ENCODE measurements at places on chromosomes 6 and 20.

- no peak for DNase-seq
Observed at GRCh38 chr6:73538116-73538779, 17.4 kb upstream of the EEF1A1 start.

- no peak for DNase-seq
Observed at GRCh38 chr6:168417191-168417590, 23.8 kb upstream of the SMOC2 start.

GRCh38 chr20:60947819-60948218, 304.2 kb upstream of the CDH4 start:
- no peak for DNase-seq

DNA sequence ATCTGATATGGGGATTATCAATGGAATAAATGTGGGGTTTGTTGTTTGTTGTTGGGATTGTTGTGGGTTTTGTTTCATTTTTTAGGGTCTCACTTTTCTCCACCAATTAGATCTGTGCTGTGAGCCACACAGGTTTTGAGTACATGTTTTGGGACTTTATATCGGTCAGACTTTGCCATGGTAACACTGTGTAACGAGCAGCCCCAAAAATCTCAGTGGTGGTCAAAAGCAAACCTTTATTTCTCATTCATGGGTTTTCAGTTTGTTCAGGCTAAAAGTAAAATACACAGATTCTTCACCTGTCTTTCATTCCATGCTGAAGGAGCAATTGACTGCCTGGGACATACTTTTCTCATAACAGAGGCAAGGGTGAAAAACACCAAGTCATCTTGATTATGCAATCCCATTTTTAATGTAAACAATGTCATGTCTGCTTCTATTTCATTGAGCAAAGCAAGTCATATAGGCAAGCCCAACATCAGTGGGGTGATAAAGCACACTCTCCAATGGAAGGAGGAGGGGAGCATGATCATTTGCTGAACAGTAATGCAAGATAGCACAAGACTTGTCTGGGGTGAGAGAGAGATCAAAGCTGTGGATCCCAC, 101.1 kb upstream of the PLCB4 start:
- no peak for DNase-seq

- no peak for DNase-seq
Observed at GRCh38 chr20:25136643-25137559, 55.0 kb upstream of the VSX1 start.

DNA sequence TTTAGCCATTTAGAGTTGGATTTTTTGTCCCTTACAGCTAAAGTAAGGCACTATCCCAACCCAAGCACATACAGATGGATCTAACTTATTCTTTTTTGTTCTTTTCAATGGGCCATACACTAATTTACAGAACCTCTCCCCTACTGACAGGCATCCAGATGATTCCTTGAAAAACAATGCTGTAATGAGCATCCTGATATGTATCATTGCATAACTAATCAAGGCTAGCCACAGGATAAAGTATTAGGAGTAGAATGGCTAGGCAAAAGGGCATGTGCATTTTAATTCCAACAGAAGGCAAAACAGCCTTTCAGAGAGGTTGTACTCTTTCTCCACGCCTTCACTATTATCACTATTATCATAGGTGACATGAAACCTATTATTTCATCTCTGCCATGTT, 54.1 kb downstream of the ELOVL5 start:
- no peak for DNase-seq

- DNase-seq = no peak
Observed at GRCh38 chr20:44457016-44457415, 18.7 kb upstream of the TTPAL start.

DNA sequence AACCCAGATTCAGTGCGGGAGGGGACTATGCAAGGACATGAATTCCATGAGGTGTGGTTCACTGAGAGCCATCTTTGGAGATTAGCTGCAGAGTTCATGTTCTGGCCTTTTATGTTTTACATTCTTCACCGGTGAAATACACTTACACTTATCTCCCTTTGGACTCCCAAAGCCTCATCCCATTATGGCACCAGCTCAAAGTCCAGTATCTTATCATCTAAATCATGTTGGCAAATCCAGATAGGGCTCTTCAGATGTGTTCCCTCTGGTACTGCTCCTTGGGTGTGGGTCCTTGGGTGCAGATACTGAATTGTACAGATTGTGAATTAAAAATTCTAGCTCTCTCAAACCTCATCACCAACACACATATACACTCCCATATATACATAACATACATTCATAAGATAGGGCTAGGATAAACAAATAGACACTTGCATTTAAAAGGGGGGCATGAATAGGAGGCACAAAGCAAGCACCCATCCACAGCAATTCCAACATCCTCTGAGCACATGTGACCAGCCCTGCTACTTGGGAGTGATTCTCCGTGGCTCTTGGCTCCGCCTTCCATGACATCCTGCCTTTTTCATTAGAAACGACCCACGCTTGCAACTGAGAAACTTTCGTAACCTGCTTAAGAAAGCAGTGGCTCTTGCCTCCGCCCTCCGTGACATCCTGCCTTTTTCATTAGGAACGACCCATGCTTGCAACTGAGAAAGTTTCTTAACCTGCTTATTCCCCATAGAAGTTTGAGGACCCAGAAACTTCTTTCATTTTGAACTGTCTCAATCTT, 53.6 kb upstream of the LRRC1 start:
- DNase-seq = no peak

DNA sequence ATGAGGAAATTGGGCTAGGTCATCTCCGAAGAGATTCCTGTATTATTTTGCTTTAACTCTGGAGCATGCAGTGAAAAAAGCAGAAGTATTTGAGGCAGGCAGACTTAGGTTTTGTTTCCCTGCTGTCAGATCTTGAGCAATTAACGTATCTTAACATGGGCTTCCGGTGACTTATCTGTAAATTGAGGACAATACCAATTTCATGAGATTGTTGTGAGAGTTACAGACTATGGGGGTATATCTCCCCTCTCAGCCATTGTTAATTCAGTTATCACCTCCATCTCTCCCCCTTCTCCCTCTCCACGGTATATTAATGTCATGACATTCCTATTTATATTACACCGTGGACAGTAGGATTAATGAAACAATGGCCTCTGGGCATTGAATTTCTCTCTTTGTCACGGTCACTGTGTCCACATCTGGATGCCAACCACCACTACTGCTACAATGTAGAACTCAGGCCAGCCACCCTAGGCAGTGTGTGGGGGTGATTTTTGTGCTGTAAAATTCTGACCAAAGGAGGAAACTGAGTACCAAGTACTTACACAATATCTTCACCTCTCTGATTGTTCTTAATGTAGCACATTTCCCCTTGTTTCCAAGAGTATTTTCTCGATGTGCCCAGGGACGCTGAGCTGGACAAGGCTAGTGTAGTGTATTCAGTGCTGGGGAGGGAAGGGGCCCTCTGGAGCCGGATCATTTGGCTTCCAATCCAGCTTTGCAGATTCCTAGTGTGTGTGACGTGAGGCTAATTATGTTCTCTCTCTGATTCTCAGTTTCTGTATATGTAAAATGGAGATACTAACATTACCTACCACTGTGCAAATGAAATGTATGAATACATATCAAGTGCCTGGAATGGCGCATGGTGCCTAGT, 77.2 kb downstream of the GCNT2 start:
- no peak for DNase-seq

GRCh38 chr6:88124925-88125557, 41.1 kb downstream of the CNR1 start:
- no peak for DNase-seq

DNA sequence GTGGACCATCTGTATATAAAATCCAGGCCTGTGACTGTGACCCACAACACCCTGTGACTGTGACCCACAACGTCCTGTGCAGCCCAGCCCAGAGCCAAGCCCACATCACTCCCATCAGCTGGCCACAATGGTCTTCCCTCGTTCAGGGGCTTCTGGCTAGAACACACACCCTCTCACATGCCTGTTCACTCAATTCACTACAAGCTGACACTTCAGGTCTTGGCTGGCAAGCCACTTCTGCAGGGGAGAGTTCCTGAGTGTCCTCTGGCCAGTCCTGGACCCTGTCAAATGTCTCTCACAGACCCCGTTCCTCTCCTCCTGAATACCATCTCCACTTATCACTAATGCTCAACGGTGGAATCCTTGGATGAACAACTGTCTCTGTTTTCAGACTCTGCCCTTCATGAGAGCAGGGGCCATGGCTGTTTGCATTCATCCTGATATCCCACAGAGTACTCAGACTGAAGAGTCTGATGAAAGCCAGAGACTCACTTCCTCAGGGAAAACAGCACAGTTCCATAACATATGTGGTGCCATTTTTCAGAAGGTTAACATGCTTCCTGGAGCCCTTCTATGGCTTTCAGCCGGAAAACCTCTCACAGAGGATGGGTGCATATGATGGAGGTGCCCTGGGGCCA, 56.0 kb downstream of the MYH7B start:
- no peak for DNase-seq

DNA sequence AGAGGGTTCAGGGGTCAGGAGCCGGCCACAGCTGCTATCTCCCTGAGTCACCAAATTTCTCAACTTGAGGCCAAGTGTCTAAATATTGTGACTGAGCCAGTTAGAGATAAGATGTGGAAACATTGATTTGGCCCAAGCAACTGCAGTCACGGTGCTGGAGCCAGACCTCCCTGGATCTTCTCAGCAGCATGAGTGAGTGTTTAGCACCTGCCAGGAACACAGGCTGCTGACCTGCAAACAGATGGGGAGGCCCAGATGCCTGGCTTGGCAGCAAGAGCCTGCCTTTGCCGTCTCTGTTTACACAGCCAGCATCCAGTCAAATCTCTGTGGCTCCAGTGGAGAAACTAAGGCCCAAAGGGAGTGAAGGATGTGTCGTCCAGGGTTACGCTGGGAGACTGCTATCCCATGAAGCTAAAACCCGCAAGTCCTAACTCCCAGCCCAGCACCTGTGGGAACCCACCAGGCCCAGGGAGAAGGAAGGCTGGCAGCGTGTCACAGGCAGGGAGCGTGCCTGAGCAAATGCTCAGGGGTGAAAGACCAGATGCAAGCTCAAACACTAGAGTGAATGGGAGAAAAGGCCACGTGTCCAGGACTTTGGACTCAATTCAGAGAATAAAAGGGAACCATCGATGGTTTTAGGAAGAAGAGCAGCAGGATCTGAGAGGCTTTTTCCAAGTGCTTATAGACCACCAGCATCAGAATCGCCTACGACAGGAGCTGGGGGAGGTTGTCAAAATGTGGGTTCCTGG, 15.9 kb upstream of the PTGIS start:
- no peak for DNase-seq

DNA sequence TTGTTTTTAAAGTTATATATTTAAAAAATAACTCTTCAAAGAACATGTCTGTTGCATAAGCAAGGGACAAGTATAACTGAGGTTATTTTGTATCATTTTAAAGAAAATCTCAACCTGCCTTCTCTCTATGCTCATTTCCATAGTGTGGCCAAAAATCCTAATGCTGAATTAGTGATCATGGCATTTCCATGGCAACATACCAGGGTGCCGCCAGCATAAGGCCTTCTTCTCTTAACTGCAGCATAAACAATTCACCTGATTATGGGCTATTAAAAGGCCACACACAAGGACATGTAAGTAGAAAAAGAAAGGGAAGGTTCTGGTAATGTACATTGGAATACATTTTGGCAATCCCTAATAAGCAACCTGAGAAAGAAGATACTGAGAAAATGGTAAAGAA, 95.1 kb upstream of the RNF217 start:
- DNase-seq = no peak

GRCh38 chr20:64001607-64002011, 20.7 kb downstream of the PRPF6 start:
- DNase-seq = no peak

GRCh38 chr6:41815587-41815986, 28.1 kb downstream of the TOMM6 start:
- no peak for DNase-seq

DNA sequence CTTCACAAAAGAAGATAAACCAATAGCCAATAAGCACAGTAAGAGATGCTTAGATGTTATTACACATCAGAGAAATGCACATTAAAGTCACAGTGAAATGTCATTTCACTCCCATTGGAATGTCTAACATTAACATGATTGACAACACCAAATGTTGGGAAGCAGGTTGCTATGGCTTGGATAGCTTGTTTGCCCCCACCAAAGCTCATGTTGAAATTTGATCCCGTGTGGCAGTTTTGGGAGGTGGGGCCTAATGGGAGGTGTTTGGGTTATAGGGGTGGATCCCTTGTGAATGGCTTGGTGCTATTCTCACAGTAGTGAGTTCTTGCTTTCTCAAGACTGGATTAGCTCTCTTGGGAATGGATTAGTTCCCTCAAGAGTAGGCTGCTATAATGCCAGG, 44.8 kb downstream of the MRAP2 start:
- DNase-seq = no peak

- DNase-seq = no peak
Observed at GRCh38 chr6:131787766-131788712, 19.8 kb upstream of the ENPP1 start.

- DNase-seq = no peak
Observed at GRCh38 chr20:4920131-4920530, 81.2 kb downstream of the SLC23A2 start.

- DNase-seq = no peak
Observed at GRCh38 chr6:104566411-104566810, 293.3 kb downstream of the HACE1 start.

DNA sequence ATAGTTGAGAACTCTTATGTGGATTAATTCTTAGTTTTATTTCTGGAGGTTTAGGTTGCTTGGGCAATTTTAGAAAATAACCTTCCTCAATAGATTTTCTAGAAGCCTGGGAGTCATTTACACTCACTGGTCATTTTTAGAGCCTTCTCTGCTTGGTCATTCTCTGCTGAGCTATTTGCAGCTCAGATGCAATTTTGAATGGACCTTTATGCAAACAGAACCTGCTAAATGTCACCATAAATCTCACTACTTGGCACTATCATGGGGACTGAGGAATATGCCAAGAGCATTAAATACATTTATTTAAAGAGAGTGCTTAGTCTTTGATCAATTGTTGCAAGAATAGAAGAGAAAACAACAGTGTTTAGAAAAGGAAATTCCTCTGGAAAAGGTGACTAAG, 154.0 kb downstream of the CLVS2 start:
- DNase-seq = no peak

GRCh38 chr20:43262341-43262740, 72.6 kb upstream of the PTPRT start:
- DNase-seq = no peak

GRCh38 chr20:6502999-6503398, 264.5 kb upstream of the BMP2 start:
- DNase-seq = no peak

Data from CD4-positive, alpha-beta T cell treated with Interleukin-17A for 1 hour (primary cell).